ENCODE measurements at places on chromosomes 2 and 18. TPM values are rescaled to one million over a fixed set of nuclear protein-coding genes. Genes with fewer than 3 reads are reported as not detected.

PLGLB2 gene
- total RNA-seq: 2.7 TPM

EGR4 gene
- total RNA-seq: not detected

DHRS9 gene
- 0.29 TPM for total RNA-seq

ACADL gene
- total RNA-seq: not detected

NYAP2 gene
- total RNA-seq: not detected

SRBD1 gene
- total RNA-seq: 27.1 TPM

SIX3 gene
- not detected for total RNA-seq

C18orf54 gene
- 26.9 TPM for total RNA-seq
